ENCODE measurements at places on chromosomes 7 and 10. TPM values are rescaled to one million over a fixed set of nuclear protein-coding genes. Genes with fewer than 3 reads are reported as not detected.

DNA sequence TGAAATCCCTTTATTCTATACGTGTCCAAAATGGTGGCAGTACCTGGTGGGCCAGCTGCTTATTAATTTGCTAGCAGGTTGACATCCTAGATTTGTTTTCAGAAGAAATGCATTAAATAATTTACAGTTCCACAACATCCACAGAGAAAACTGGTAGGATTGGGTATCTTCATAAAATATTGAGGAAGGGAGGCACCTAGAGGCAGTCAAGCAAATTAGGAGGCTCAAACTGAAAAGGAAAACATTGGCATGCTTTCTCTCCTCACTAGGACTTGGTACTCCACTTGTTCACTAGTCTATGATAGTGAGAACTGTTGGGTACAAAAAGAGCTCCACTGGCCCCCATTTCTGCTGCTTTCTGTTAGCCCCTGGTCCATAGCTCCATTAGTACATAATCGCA, 18.3 kb upstream of the LRGUK start:
- H3K4me1 ChIP-seq = no peaks in the 10 kb centered on the region
- no peak for DNase-seq
- no peaks in the 10 kb centered on the region for H3K36me3 ChIP-seq
- no peak overlapping the region for H3K27ac ChIP-seq
- H3K27me3 ChIP-seq = no peaks in the 10 kb centered on the region

GRCh38 chr10:24425151-24425550, 216.2 kb downstream of the KIAA1217 start:
- H3K36me3 ChIP-seq = no peaks in the 10 kb centered on the region
- no peak overlapping the region for H3K4me3 ChIP-seq
- no peaks in the 10 kb centered on the region for H3K27me3 ChIP-seq
- no peak overlapping the region for H3K27ac ChIP-seq

- no peak overlapping the region for H3K27ac ChIP-seq
- H3K4me1 ChIP-seq = peaks cover 7% of the 10 kb centered on the region
- DNase-seq = no peak
- no peaks in the 10 kb centered on the region for H3K27me3 ChIP-seq
Observed at GRCh38 chr7:47188653-47189315, 393.1 kb downstream of the TNS3 start.

DNA sequence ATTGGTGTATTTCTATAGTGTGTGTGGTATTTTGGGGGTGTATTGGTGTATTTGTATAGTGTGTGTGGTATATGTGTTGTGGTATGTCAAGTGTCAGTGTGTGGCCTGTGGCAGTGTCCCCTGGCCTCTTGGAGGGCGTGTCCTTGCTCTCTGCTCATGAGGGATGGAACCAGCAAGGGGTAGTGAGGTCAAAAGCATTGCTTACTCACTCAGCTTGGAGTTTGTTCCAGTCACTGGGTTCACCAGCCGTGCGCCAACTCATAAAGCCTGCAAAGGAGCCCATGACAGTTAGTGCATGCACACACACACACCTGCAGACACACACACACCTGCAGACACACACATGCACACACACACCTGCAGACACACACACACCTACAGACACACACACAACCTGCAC, 4.3 kb upstream of the TRPV6 start:
- H3K4me3 ChIP-seq = no peak overlapping the region
- H3K27ac ChIP-seq = no peak overlapping the region
- DNase-seq = no peak
- no peaks in the 10 kb centered on the region for H3K27me3 ChIP-seq
- no peaks in the 10 kb centered on the region for H3K4me1 ChIP-seq

DNA sequence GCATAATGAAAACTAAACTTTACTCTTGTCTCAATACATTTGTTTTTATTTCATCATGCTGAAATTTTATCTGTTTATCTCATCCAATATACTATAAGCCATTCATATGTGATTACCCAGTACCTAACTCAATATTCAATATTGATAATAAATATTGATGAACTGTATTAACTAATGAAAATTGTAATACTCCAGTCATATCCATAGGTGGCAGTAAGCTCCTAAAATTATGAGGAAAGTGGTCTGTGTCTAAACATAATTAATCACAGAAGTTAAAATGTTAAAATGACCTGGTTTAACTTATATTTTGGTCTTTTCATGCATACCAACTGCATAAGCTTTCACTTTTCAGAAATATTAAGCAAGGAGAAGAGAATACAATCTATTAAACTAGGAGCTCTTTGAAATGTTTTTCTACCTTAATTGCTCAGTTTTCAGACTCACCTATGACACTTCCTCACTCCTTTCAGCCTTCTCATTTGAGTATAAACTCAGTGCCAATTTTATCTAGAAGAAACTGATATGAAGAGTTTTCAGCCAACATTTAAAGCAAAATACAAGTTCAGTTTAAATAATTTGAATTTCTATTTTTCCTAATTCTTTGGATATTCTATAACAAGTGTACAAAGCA, 30.5 kb upstream of the VWDE start:
- DNase-seq = no peak
- H3K36me3 ChIP-seq = no peaks in the 10 kb centered on the region
- no peak overlapping the region for H3K4me3 ChIP-seq
- H3K4me1 ChIP-seq = no peaks in the 10 kb centered on the region
- H3K27me3 ChIP-seq = no peaks in the 10 kb centered on the region

DNA sequence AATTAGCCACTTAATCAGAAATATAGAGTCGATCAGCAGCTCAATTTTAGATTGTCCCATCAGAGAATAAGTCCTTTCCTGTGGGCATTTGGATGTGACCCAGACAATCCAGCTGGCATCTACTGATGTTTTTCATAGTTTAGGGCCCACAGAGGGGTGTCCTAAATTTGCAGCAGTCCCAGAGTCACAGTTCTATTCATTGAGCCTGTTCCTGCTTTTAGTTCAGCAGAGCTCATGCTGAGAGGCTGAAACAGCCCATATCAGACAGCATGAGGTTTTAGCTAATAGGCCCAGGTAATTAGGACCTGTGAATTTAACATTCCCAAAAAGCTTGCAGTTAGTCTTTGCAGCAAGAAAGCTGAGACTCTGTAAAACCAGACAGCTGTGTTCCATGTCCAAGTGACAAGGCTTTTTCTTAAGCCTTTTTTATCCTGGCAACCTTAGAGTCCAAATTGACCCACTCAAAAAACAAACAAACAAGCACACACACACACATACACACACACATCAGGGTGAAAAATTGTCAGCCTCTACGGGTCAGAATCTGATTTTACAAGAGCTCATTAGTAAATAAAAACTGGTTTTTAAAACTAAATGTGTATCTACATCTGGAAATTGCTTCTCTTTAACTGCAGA, 33.7 kb downstream of the ANKIB1 start:
- DNase-seq = no peak
- no peaks in the 10 kb centered on the region for H3K27me3 ChIP-seq

DNA sequence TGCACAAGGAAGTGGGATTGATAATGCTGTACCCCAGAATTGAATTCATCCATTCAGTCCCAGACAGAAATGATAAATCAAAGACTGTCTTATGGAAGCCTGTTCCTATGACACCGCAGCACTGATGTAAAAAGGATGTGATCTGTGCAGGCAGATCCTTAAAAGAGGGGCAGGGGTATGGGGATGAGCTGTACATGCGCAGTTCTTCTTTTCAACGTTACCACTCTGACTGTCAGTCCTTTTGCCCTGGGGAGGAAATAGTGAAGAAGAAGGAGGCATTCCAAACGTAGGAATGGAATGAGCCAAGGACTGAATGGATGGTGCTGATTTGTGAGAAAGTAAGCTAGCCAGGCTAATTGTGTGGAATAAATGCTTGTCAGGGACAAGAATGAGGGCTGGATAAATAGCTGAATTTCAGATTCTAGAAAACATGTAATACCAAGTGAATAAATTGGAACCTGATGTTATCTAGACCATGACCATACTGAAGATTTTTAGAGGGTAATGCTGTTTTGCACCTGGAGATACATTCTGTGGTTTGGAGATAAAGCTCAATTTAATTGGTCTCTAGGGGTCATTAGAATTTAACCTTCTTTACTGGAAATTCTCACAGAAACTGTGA, 509.3 kb downstream of the SORCS3 start:
- no peaks in the 10 kb centered on the region for H3K36me3 ChIP-seq
- no peaks in the 10 kb centered on the region for H3K4me1 ChIP-seq
- H3K27ac ChIP-seq = no peak overlapping the region
- H3K4me3 ChIP-seq = no peak overlapping the region
- H3K27me3 ChIP-seq = no peaks in the 10 kb centered on the region

GRCh38 chr7:41010418-41010817, 692.5 kb downstream of the INHBA start:
- no peaks in the 10 kb centered on the region for H3K36me3 ChIP-seq
- no peak for DNase-seq
- no peaks in the 10 kb centered on the region for H3K27me3 ChIP-seq
- peaks cover 1% of the 10 kb centered on the region for H3K4me1 ChIP-seq
- H3K27ac ChIP-seq = no peak overlapping the region
- H3K4me3 ChIP-seq = no peak overlapping the region

GRCh38 chr10:79392020-79392398, 44.7 kb downstream of the PPIF start:
- DNase-seq = no peak
- no peak overlapping the region for H3K4me3 ChIP-seq
- H3K27me3 ChIP-seq = no peaks in the 10 kb centered on the region
- no peak overlapping the region for H3K27ac ChIP-seq
- H3K4me1 ChIP-seq = peaks cover 17% of the 10 kb centered on the region

- no peaks in the 10 kb centered on the region for H3K27me3 ChIP-seq
- no peaks in the 10 kb centered on the region for H3K4me1 ChIP-seq
- DNase-seq = no peak
- H3K4me3 ChIP-seq = no peak overlapping the region
- no peak overlapping the region for H3K27ac ChIP-seq
- H3K36me3 ChIP-seq = no peaks in the 10 kb centered on the region
Observed at GRCh38 chr10:78433076-78433595, 399.5 kb downstream of the RPS24 start.

GRCh38 chr7:24907311-24907886, 72.6 kb downstream of the OSBPL3 start:
- H3K4me3 ChIP-seq = no peak overlapping the region
- H3K4me1 ChIP-seq = peaks cover 18% of the 10 kb centered on the region
- H3K27me3 ChIP-seq = no peaks in the 10 kb centered on the region
- DNase-seq = no peak
- H3K27ac ChIP-seq = no peak overlapping the region

The CHAT gene
- total RNA-seq = not detected

The ELN gene
- 49.5 TPM for total RNA-seq

The TFPI2 gene
- 126 TPM for total RNA-seq

The PSPH gene
- 14.8 TPM for total RNA-seq

All from ovary (tissue), 10 donors.